Hepatocyte (in vitro differentiated cells): ENCODE measurements at places on chromosomes 3 and 15.
A peak's percentile ranks its signal among the peaks of the same experiment; 100 is the strongest.

DNA sequence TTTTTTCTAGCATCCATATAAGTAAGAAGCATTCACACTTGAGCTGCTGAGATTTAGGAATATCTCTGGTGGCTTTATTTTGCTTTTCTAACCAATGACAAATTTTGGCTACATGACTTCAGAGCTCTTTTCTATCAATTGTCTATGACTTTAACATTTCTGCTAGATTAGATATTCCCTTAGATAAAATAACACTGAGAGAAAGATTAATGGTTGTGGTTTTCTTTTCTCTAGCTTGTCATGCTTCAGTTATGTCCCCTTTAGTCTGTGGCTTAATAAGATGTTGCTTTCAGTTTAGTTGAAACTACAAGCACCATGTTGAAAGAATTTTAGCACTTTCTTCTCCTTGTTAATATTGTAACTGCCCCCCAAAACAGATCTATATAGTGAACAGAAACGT lies 665.6 kb upstream of the CCDC54 start:
- DNase-seq = no peak

- peak; percentile 65 for DNase-seq
Observed at GRCh38 chr15:71651750-71652186, 158.6 kb upstream of the NR2E3 start.

DNA sequence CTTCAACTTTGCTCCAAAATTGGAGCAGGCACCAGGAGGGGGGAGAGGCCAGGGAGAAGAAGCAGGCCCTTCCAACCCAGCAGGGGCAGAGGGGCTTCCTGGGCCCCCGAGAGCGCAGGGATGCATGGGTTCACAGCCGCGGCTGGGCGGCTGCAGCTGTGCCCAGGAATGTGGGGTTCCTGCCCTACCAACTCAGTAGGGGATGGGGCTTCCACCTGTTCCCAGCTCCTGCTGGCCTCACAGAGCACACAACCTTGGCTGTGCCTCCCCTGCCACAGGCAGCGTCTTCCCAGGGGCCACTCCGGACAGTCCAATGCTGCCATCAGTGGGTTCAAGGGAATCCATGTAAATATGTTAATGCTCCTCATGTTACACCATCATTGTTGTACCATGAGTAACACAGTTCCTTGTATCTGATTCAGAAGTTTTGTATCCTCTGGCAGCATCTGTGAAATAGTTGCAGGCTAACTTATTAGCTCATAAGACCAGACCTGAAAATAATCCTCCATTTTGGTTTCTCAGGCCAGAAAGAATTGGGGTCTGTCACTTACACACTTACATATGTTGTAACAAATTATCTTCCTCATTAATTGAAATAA lies 12.1 kb upstream of the SIAH2 start:
- no peak for DNase-seq

GRCh38 chr3:39433642-39434041 lies 27.1 kb downstream of the RPSA start:
- DNase-seq = no peak

GRCh38 chr3:157134620-157135191 lies 25.2 kb downstream of the CCNL1 start:
- DNase-seq = peak; percentile 11

- no peak for DNase-seq
Observed at GRCh38 chr3:138049157-138049919, 39.4 kb downstream of the CLDN18 start.

GRCh38 chr15:40756938-40757337 lies 1.9 kb upstream of the RMDN3 start:
- no peak for DNase-seq

GRCh38 chr3:119624002-119624720 lies 26.5 kb downstream of the PLA1A start:
- DNase-seq = no peak

- DNase-seq = no peak
Observed at GRCh38 chr3:7813365-7813764, 688.3 kb upstream of the LMCD1 start.

DNA sequence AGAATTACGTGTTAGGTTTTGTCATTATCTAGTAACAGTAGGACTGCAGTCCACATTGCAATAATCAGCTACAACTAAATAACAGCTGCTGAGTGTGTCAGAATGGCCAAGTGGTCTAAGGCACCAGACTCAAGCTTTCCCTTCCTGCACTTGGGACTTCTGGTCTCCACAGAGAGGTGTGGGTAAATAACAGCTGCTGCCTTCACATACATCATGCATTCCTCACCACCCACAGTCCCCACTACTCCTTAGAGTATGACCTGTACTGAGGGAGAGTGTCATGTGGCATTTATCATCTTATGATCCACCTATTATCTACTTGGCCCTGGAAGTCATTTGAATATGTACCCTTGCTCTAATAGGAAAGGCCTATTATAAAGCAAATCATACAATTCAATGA lies 22.2 kb upstream of the ZMAT3 start:
- DNase-seq = no peak

DNA sequence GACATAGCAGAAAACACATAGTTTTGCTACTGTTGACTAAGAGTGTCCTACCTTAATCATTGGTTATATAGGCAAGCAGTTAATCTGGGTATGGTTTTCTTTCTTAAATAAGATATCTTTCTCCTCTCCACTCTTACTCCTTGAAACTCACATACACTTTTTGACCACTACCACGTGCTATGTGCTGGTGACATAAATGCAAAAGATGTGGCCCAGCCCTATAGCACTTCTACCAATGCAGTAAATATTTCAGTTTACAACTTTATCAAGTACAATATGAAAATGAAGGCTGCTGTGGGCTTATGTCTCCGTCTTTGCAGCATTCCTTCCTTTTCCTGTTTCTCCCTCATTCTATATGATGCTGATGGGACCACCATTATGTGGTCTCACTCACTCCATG lies 410.2 kb upstream of the CFAP20DC start:
- DNase-seq = no peak

- no peak for DNase-seq
Observed at GRCh38 chr15:57505056-57505715, 86.5 kb upstream of the MYZAP start.

GRCh38 chr15:70210076-70210475 lies 112.4 kb upstream of the TLE3 start:
- no peak for DNase-seq

- peak; percentile 90 for DNase-seq
Observed at GRCh38 chr3:48656061-48656840, 6.4 kb downstream of the CELSR3 start.

GRCh38 chr15:67906382-67906781 lies 66.5 kb upstream of the RNU6-1 start:
- DNase-seq = no peak

DNA sequence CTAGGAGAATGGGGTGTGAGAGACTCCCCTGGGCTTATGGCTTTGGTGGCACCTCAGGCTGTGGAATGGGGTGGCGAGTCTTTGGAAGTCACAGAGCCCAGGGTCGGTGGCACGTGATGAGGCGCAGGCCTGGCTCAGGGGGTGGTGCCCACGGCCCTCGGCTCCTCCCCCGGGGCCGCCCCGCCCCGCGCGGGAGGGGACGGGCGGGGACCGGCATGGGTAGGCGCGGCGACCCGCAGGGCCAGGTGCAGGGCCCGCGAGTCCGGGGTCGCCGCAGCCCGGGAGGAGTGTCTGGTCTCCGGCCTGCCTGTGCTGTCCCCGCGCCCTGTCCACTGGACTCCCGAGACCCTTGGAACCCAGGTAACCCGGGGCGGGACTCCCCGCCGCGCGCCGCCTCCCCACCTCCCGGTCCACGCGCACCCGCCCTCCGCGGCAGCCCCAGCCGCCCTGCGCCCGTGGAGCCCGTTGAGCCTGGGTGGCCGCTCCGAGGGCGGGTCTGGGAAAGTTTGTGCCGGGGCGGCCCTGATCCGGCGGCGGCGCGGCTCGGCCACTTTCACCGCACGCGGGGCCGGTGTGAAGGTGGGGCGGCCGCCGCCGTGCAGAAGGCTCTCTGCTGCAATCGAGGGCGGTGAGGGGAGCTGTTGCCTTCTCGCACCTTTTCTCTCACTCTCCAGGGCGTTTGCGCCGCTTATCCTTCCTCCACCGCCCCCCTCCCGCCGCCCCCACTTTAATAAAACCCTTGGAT lies at the start of gene PAQR5:
PAQR5 (plus strand) TSS at position 216 of the 745 bp plus-strand sequence. CDS start 61,169 bp downstream, outside the sequence.
- peak; percentile 64 for DNase-seq

DNA sequence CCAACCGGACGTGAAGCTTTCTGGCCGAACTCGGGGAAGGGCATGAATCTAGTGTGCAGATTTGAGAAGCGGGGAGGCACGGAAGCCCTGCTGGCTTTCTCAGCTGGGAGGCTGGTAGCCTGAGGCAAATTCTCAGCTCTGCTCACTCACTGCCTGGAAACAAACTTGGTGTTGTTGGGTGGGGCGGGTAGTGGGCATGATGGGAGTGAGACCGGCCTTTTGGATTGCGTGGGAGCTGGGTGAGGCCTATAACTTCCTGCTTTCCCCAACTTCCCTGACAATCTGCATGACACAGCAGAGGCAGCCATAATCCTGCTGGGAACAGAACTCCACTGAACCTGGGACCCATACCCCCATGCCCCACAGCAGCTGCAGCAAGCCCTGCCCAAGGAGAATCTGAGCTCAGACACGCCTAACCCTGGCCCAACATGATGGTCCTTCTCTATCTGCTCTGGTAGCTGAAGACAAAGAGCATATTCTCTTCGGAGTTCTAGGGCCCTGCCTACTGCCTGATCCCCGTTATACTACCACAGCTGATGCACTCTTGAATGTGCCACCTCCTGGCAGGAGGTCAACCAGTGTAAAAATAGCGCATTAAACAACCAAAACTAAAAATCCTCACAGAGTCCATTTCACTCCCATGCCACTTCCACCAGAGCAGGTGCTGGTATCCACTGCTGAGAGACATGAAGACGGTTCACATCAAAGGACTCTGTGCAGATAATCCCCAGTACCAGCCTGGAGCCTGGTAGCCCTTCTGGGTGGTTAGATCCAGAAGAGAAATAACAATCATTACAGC lies 44.7 kb downstream of the CEP70 start:
- DNase-seq = no peak

DNA sequence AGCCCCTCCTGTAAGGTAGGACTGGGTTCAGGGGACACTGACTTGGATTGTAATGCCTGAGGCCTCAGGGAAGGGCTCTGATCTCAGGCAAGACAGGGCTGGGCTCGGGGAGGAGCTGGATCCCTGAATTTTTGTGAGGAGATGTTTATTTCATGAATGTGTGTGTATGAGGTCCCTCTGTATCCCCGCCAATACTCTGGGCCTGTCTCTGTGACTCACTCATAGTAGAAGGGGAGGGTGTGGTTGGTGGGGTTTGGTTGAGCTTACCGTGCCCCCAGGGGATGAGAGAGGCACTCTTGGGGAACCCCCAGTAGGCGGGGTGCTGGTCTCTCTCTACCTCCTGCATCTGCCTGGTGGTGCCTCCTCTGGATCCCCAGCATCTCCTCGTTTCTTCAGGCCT lies 28.1 kb downstream of the RPSA start:
- no peak for DNase-seq

DNA sequence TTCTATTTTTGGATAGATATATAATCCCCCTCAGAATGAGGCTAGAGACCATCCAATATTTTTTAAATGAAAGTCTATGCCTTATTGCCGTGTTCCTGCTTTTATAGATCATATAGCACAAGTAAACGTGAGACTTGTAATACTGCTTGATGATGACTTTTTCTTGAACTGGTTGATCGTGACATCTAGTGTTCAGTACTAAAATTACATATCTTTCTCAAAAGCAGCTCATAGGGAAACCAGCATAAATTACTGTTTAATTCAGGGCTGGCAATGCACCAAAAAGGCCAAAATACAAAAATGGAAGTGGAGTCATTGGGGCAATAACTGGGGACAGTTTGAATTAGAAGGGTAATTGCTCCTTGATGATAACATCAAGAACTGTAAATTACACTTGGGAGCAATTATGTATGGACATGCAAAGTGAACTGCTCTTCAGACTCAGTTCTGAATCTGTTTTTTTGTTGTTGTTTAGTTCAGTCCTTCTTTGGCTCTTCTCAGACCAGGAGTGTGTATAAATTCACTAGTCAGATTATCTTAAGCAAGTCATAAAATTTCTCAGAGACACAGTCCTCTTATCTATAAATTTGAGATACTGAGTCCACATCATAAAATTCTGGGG lies 325.3 kb downstream of the THSD4 start:
- DNase-seq = peak; percentile 38

DNA sequence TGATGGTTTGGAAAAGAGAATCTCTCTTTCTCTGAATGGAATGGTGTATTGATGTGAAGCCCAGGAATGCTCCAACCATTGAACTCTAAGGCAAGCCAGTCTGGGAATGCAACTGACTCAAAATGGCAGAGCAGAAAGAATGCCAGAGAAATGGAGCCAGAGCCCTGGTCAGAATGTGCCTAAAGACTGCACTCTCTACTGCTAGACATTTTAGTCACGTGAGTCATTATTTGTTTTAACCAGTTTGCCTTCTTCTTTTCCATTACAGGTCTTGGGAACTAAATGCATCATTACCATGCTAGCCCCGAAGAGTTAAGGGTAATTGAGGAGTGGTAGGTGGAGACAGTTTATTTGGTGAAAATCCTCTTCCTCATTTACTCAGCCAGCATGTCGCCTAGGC lies 67.3 kb upstream of the TRIM42 start:
- no peak for DNase-seq

DNA sequence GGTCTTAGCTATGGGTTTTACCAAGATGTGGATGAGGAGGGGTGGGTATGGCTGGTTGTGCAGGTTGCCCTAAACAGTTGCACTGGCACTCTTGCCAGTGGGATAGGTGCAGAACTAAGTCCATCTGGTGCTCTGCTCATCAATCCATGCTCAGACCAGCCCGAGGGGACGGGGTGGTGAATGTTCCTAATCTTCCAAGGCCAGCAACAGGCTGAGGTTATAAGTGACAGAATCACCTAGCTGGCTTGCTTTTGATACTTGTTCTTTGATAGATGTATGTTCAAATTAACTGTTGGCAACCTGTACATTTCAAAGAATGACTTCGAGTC lies 53.5 kb upstream of the CCR2 start:
- no peak for DNase-seq

DNA sequence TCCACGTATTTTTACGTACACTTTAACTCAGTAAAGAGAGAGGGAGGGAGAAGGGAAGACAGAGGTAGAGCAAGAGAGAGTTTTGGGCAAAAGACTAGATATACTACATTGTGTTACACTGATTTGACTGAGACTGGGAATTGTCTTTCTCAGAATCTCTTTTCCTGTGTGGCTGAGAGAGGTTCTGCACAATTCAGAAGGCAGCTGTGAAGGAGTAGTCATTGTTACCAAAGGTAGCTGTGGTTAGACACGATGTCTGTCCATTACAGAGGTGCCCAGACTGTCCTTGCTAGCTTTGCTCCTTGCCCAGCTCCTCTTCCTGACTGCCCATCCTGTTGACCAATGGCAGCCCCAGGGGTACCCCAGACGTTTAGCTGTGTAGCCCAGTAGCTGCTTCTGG lies 577.5 kb upstream of the CBLB start:
- no peak for DNase-seq

DNA sequence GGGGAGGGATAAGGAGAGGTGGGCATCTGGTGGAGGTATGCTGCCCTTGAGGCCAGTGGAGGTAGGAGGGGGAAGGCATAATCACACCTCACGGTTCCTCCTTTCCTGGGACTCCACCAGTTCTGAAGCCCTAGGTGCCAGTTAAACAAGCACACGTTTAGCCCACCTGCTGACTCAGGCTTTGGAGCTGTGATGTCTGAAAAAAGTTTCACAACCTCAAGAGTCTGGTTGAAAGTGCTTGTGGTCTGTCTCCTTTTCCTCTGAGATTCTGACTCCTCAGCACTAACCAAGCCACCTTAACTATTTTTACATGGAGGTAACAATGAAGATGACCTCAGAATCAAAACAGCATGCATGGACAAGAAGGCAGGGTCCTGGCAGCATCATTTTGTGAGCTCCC lies 23.0 kb downstream of the HPS3 start:
- DNase-seq = no peak
